ENCODE measurements at places on chromosomes 7 and 10. TPM values are rescaled to one million over a fixed set of nuclear protein-coding genes. Genes with fewer than 3 reads are reported as not detected.

- DNase-seq: no peak
These were observed 5.7 kb downstream of the SKAP2 start for GRCh38 chr7:26858735-26859134.

PRR15 gene
- 2.1 TPM for total RNA-seq

- DNase-seq: no peak
These were observed 248.7 kb downstream of the CAMK1D start for GRCh38 chr10:12597788-12598765.

DNA sequence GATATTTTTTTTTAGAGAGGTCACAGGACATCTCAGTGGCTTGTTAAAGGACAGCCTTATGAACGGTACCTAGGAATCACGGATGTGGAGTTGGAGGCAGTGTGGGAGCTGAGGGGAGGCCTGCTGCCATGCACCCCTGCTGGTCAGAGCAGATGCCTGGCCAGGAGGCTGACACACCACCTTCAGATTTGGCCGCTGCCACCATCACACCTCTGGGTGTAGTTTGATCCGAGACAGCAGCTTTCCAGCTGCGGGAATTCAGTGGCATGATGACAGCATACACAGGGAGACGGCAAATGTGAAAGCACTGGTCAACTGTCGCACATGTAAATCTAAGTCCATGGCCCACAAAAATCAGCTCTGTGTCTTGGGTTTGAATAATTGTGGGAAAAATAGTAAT is 285.4 kb downstream of the ADARB2 start:
- no peak for DNase-seq

- no peak for DNase-seq
These were observed 16.4 kb upstream of the RNF148 start for GRCh38 chr7:122719010-122719578.

SPDYE6 gene
- not detected for total RNA-seq

DNA sequence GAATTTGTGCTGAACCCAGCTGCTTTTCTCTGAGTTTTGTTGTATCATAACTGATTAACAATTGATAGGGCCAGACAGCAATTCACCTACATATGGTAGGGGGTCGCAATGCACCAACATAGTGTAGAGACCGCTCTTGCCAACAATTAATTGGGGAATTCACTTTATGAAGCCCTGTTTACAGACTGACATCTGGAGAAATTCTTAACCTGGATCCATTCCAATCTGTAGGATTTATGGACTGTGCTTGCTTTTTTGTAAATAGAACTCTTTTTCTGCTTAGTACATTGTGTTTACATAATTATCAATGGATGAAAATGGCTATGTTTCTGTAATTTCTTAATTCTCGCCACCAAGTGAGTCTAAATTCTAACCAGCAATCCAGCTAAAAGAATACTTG is 311.7 kb upstream of the BMPER start:
- DNase-seq: no peak

DNA sequence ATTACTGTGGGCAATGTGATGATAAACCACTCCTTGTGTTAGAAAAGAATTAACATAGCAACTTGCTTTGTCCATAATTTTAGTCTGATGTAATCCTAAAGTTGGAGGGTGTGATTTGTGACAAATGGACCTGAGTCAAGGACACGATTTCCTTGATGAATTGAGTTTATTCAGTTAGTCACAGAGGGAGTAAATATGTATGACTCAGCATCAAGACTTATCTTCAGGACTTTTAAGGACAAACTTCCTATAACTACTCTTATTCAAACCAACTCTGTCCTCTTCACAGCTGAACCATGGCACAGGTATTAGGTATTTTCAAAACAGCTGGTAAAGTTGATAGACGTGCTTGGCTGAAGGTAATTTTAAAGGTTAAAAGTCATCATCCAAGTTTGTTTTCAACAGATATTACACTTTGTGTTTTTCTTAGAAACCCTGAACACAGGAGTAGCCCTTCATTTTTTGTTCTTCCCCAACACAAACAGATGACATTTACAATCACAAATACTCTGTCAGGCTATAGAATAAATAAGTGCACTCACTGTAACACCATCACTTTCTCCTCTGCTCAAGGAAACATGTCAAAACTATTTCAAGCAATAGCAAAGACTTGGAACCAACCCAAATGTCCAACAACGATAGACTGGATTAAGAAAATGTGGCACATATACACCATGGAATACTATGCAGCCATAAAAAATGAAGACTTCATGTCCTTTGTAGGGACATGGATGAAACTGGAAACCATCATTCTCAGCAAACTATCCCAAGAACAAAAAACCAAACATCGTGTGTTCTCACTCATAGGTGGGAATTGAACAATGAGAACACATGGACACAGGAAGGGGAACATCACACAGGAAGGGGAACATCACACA is 54.5 kb downstream of the COA1 start:
- peak; percentile 98 for DNase-seq

DNA sequence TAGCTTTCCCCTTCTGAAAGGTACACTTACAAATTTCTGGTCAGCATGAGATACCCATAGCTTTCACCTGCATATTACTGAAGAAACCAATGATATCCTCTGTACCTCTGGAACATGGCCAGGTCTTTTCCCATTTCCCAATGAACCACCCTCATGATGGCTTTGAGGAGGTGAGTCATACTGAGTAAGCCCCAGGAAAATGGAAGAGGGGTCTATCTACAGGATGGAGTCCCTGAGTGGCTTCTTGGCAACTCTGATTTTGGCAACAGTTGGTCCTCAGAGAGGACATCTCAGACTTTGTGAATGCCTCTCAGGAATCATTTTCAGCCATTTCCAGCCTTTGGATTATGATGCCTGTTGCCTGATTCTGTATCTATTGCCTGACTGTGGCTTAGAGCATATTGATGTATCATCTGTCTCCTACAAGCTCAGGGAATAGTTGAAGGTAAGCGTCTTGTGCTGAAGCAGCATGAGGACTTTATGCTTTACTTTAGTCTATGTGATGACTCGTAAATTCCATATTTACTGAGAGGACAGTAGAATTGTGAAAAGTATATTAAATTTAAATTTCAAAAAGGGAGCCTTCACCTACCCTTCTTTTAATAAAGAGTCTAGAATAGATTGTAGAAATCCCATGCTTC is 84.7 kb upstream of the DKK1 start:
- peak; percentile 90 for DNase-seq

PAPSS2 gene
- 0.26 TPM for total RNA-seq

DNA sequence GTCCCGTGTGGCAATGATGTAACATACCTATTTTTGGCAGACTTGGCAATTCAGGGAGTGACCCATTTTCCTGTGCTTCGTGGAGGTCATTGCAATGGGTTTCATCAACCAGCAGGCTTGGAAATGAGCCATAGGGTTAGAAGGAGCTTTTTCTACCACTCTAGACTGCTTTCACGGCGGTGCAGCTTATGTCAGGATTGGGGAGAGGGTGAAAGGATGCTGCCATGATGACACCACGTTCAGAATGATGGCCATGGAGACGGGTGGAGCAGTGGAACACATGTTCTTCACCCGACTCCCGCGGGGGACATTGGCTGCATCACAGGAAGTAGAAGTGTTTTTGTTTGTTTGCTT is 220.2 kb downstream of the EMX2 start:
- DNase-seq: no peak

DNA sequence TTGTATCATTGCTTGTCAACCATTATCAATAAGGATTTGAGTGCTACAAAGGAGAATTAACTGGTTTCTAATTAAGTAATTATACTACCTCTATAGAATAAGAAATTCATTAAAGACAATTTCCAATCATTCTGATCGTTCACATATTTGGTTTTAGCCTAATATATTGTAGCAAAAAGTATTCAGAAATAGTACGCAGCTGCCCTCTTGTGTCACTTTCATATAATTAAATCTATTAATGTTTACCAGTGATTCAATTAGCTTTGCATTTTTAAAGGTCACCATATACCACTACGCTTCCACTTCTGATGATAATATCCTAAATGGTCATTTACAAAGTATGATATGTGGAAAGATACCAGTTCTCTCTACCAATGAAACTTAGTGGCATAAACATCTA is 128.3 kb downstream of the NEBL start:
- DNase-seq: peak; percentile 23

- DNase-seq: no peak
These were observed 304.5 kb downstream of the SDHAF3 start for GRCh38 chr7:97422046-97422445.

DNA sequence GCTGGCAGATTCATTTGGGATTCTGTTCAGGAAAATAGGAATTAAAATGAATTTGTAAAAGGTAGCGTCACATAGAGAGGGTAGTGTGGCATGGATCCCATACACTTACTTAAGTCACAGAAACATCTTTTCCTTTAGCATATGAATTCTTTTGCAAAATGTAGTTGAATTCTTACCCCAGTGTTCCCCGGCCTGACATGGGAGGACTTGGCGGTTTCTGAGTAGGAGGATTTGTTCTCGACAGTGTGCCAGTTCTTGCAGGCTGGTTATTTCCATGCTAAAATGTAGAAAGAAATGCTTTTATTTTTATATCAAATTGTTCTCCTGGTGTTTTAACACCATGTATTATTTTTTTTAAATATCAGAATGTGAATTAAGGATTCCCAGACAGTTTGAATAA is 72.6 kb downstream of the PDSS1 start:
- no peak for DNase-seq

DNA sequence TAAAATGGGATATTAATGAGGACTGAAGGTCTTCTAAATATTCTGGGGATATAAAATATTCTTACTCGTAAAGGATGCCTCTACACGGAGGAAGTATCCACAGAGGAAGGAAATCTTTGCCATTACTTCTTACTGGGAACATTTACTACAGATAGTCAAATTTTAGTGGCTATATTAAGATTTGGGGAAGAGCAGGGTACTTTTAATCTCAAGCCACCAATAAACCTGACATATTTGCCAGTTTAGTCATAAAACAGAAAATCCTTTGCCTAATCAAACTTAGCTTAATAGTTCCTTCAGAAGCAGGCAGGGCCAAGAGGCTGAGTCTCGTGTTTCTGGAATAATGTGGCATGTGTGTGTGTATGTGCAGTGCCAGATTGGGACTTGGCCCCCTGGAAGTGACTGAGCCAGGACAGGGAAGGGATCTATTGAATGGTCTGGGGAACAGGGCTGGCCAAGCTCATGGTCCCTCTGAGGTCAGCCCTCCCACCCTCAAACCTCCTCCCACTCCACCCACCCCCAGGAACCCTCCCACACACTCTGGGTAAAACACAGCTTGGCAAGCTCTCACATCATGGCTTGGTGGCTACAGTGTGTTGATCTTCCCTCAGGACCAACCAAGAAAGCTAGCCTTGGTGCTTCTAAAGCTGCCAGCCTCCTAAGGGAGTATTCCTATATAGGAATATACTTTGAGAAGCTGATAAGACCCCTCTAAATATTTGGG is 1.6 kb upstream of the PIK3CG start:
- DNase-seq: no peak

- DNase-seq: no peak
These were observed 51.5 kb upstream of the PIP4K2A start for GRCh38 chr10:22765660-22766547.

- no peak for DNase-seq
These were observed 62.2 kb downstream of the POLL start for GRCh38 chr10:101525848-101526247.

IDI2 gene
- not detected for total RNA-seq

DNA sequence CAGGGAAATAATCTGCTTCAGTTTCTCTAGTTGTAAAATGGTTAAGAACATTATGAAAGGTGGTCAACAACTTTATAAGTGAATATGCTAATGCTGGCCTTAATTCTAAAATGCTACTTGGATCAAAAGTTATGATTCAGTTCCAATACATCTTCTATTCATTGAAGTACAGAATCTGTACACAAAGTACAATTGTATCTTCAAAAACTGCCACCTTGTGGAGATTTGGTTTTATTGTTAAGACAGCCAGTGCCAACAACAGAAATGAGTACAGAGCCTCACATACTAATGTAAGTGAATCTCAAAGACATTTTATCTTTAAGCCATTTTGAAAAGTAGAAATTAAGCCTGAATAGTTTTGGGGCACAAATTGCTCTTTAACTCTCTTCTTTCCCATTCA is 194.0 kb downstream of the CFTR start:
- DNase-seq: peak; percentile 72

- DNase-seq: no peak
These were observed 61.8 kb upstream of the FAM204A start for GRCh38 chr10:118403967-118404366.

GRCh38 chr10:92727550-92727949 is 37.8 kb downstream of the HHEX start:
- no peak for DNase-seq

GRCh38 chr7:147047696-147048095 is 931.1 kb downstream of the CNTNAP2 start:
- DNase-seq: no peak

STEAP4 gene
- total RNA-seq: 3.9 TPM

HOXA13 gene
- total RNA-seq: under 0.01 TPM

- DNase-seq: peak; percentile 26
These were observed 316.0 kb upstream of the AOAH start for GRCh38 chr7:37040330-37040729.

DNA sequence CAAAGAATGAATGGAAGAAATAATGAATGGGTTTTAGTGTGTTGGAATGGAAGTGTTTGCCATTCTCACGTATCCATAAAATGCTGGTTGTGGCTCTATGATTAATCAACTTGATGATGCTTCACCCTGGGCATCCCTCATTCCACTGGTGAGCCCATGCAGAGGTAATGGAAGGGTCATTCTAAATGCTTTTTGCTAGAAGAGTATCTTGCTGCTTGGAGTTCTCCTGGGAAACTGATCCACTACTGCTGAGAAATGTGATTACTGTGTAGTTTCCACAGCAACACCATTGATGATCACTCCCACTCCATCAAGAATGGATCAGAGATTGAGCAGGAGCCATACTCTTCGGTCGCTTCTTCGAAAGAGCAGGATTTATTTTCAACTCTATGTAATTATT is 101.6 kb downstream of the ARL5B start:
- DNase-seq: no peak

CALN1 gene
- not detected for total RNA-seq

- no peak for DNase-seq
These were observed 272.9 kb downstream of the TRIL start for GRCh38 chr7:28685242-28685643.

DNA sequence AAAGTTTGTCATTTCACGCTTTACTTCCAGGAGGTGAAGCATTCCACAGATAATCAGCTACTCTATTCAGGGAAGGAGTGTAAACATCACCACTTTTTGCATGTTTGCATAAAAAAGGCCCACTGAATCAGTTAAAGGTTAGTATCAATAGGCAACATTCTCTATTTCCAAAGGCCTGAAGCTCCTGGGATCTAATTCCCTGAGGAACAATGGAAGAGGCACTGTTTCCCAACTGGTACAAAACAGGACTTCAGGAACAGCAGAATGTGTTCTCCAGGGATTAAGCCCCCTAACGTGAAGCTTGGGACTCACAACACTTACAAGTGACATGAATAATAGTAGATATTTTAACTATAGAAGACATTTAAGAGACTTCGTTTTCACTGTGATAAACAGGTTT is 6.1 kb downstream of the LRRN3 start:
- no peak for DNase-seq

OR2A7 gene
- 0.53 TPM for total RNA-seq

GRCh38 chr7:27418541-27418940 is 175.9 kb downstream of the EVX1 start:
- DNase-seq: peak; percentile 15

Measured in bronchial epithelial cell (primary cell).